Right ventricle myocardium inferior (tissue), 1 donor: ENCODE measurements at places on chromosomes 3 and 15. TPM values are rescaled to one million over a fixed set of nuclear protein-coding genes. Genes with fewer than 3 reads are reported as not detected.

LYZL4 gene
- total RNA-seq: not detected

LEKR1 gene
- 0.78 TPM for total RNA-seq

- DNase-seq: no peak
These were observed 30.0 kb upstream of the SLC6A1 start for GRCh38 chr3:10962481-10963036.

EPHB3 gene
- 1.6 TPM for total RNA-seq

ENTPD3 gene
- total RNA-seq: 0.11 TPM

STAG1 gene
- total RNA-seq: 23.6 TPM

DNA sequence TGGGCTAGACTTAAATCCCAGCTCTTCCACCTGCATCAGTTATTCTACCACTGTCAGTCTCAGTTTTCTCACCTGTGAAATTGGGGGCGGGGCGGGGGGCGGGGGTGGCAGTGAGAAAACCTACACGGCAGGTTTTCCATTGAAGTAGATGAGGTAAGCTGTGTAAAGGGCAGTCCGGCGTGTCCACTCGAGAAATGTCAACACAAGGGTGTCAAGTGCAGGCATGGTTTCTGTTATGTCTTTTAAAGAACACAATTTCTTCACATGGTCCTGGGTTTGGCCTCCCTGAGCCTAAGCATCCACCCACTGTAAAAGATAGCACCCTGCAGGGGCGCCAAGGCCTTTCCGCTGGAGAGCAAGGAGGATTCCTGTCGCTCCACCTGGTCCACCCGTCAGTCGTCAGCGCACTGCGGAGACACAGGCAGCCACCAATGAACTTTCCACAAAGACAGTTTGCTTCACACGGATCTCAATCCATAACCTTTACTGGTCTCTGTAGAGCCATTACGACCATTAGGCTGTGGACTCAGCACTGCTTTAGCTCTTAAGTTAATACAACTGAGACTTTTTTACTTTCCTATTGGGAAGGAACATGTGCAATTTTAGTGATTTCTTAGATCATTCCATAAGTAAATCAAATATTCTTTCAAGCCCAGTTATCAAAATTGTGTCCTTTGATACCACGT lies 99.5 kb upstream of the FOXB1 start:
- no peak for DNase-seq

DNA sequence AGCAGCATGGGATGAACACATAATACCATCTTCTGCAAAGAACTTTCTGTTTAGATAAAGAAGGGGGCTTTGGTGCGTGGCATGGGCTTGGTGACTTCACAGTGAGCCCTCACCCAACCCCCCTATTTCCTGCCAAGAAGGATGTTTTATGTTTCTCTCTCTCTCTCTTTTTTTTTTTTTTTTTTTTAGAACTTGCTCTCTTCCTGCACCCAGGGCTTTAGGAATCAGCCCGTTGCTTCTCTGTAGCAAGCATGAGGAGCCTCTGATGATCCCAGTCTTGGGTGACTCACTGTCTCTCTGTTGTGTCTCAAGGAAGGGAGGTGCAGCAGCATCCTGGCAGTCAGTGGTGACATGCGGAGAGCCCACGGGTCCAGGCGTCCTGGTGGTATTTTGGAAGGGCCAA lies 49.1 kb downstream of the CCK start:
- no peak for DNase-seq

RPL39L gene
- 5.9 TPM for total RNA-seq

MESP2 gene
- 0.51 TPM for total RNA-seq

DNA sequence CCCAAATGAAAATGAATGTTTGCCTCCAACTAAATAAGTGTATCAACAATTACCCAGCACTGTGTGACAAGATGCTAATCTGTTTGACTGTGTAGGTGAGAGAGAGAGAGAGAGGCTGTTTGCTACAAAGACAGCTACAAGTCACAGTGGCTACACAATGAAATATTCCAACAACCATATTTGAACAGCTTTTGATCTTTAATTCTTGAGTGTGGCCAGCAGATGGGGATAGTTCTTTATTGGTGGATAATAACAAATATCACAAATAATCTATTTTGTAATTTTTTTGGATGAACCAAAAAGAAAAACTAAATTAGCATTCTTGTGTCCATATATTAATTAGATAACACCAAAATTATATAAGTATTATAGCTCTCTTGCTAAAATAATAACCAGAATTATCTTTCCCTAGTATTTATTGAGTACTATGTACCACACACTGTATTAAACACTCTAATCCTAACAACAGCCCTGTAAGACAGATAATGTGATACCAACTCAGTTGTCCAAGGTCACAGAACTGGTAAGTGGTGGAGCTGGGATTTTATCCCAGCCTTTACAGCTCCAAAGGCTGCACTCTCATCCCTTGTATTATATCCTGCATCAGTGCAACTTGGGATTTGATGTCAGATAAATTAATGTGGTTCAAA lies 61.9 kb upstream of the C3orf80 start:
- no peak for DNase-seq

RBM6 gene
- 44.3 TPM for total RNA-seq

DNA sequence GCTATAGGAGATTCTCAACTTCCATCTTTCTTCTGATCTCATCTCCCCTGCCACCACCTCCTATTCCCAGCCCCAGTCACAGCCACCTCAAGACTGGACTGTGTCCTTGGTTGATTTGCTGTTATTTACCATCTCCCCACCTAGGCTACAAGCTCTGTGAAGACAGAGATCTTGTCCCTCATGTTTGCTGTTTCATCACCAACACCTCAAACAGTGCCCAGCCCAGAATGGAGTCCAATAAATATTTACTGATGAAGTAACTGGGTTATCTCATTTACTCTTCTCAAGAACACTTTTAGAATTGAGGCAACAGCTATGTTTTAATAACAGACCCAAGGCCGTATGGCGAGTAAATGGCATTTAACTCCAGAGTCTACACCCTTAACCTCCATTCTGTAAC lies 29.1 kb upstream of the ARHGEF3 start:
- DNase-seq: no peak

GRCh38 chr15:67813104-67813634 lies 12.1 kb upstream of the SKOR1 start:
- no peak for DNase-seq

DNA sequence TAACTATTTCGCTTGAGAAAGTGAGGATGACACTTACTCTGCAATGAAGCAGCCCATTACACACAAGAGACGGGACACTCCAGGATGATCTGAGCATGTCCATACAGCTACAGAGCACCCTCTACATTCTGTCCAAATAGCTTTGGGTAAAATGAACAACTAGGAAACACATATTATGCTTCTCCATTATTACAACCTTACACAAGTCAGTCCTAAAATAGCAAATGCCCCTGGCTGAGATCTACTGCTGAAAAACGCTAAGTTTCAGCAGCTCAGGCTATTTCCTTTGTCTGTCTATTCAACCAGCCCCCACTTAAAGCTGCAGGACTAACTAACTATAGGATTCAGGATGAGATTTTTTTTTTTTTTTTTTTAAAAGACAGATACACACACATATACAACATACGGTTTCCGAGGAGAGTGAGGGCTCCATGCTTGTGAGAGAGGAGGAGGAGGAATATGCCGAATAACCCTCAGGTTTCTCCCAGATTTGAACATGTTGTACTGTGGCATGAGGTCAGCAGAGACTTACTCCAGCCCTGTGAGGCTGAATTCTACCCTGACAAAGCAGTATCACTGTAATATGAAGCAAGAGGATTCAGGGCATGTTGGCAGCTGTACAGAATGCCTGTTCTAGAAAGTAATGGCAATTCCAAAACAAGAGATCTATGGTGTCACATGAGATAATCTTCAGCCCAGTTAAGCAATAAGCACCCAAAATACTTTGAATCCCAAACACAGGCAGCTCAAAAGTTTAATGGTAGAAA lies 117.3 kb upstream of the PLXND1 start:
- no peak for DNase-seq

PPIP5K1 gene
- 15.7 TPM for total RNA-seq

STXBP5L gene
- not detected for total RNA-seq

GOLGA6L7 gene
- total RNA-seq: not detected

DNA sequence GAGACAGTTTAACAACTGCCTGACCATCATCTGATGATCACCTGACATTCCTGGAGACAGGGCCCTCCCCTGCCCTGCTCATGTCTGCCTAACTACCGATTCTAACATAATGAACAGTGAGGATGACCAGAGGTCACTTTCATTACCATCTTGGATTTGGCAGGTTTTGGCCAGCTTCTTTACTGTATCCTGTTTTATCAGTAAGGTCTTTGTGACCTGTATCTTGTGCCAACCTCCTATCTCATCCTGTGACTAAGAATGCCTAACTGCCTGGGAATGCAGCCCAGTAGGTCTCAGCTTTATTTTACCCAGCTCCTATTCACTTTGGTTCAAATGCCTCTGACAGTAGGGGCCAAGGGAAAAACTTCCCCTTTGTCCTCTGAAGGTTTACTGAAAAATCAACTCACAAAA lies 40.2 kb downstream of the METTL6 start:
- no peak for DNase-seq

ZNF501 gene
- total RNA-seq: 5.4 TPM

GOLGA8H gene
- not detected for total RNA-seq

DNA sequence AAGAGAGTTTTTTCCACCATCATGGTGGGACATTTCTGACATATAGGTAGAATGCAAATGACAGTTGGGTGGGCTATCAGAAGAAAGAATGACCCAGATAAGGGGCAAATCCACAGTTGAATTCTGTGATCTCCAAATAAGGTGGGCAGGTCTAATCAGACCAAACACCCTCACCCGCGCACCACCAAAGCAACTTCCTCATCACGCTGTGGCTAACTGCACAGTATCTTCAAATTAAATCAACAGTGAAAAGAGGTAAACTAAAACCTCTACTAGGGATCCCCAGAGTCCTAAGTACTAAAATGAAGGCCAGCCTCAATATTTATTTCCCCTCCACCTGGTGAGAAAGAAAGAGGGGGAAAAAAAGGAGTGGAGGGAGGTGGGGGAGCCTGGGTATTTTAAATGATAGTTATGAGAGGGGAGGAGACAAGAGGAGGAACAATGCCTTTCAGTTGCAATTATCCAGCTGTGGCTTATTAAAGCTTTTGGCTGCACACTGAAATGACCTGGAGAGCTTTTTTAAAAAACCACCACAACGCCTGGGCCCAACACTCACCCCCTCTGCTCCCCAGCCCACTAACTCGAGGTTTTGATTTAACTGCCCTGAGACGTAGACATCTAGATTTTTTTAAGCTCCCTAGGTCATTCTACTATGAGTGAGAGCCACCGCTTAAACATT lies 61.0 kb downstream of the LRIG1 start:
- DNase-seq: no peak

GOLGA6A gene
- total RNA-seq: not detected

GRCh38 chr3:69321301-69322157 lies 64.4 kb downstream of the FRMD4B start:
- no peak for DNase-seq

ABI3BP gene
- total RNA-seq: 40.7 TPM

GRCh38 chr15:23397779-23398178 lies 43.2 kb downstream of the GOLGA8S start:
- no peak for DNase-seq

DNA sequence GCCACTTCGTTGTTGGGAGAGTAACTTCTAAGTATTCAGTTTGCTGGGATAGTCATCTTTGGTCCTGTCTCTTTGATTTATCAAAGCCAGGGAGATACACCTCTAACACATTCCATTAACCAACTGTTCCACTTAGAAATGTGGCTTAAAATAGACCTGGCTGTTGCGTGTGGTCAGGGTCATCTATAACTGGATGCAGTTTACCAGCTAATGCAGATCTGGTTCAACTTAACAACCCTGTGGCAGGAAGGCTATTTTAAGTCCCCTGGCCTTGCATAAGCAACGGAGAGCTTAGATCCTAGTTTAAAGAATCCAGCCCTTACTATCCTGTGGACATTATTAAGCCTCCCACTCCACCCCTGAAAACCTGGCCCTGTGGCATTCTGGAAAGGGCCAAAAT lies 28.1 kb upstream of the CAPN3 start:
- DNase-seq: no peak

GRCh38 chr15:50636146-50636545 lies 50.5 kb downstream of the TRPM7 start:
- no peak for DNase-seq

PPARG gene
- total RNA-seq: 25.7 TPM

HRG gene
- total RNA-seq: not detected

GPD1L gene
- 223 TPM for total RNA-seq

DNA sequence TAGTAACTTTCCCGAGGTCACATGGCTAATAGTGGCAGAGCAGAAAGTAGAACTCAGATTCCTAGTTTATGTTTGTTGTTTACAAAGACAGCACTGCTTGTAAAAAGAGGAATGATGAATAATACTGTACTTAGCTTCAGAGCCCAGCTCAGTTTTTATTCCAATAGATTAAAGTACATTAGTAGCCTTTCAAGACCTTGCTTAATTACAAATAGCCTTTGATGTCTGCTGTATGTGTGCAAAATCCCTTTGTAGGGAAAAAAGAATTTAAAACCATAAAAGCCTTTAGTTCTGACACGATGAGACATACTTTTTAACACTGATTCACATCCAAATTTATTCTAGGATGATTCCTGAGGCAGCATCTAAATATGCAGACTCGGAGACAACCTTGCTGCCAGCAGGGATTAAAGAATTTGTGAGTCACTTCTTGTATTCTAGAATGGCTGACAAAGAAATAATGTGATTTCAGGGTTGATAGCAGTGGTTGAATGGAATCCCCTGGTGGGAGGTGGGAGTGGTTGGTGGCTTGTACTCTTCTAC lies 324.2 kb upstream of the TGFBR2 start:
- no peak for DNase-seq

DNA sequence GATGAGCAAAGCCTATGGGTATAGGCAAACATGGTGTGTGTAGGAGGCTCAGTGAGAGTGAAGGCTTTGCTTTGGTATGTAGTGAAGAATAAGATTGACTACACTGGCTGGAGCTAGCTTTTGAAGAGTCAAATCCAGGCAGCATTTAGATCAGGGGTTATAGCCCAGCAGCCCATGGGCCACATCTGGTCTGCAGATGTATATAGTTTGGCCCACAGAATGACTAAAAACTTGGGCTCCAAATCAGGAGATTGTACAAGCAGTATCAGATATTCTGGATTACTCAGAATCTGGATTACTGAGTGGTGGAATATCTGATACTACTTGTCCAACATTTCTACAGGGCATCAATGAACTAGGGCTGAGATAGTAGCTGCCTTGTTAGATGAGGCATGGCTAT lies 92.9 kb upstream of the FGF7 start:
- no peak for DNase-seq

DNA sequence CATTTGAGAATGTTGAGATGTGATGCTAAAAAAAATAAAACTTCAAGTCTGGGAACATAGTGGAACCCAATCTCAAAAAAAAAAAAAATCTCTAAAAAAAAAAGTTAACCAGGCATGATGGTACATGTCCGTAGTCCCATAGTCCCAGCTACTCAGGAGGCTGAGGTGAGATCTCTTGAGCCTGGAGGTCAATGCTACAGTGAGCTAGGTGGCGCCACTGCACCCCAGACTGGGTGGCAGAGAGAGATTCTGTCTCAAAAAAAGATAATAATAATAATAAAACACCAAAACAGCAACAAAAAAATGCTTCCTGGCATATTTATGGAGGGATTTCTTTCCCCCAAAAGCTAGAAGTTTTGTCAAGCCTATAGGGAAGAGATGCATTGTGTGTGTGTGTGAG lies 361.6 kb downstream of the ROBO1 start:
- no peak for DNase-seq
